EH (cell line): ENCODE measurements at places on chromosomes 16 and 17.

DNA sequence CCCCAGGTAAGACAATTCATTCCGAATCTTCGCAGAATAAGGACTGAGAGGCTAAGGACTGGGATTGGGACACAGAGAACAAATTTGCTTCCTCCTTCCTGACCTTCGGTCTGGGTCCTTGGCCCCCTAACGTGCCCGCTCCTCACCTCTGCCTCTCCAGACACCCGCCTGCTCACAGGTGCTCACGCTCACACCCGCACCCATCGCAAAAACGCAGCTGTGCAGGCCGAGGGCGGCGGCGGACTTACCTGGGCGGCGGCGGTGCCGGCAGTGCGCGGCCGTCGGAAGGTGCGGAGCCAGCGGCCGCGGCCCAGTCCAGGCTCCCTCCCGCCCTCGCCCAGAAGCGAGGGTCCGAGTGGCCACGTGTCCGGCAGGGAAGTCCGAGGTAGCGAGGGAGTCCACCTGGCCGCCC is 7.1 kb upstream of the HOXB9 start:
- no peak for DNase-seq

DNA sequence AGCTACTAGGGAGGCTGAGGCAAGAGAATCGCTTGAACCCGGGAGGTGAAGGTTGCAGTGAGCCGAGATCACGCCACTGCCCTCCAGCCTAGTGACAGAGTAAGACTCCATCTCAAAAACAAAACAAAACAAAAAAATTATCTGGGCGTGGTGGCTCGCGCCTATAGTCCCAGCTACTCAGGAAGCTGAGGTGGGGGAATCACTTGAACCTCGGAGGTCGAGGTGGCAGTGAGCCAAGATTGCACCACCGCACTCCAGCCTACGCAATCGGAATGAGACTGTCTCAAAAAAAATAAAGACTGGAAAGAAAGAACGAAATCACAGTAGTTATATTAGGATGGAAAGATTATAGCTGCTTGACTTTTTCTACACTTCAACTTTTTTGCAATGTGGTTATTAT is 18.9 kb downstream of the COG1 start:
- no peak for DNase-seq

- peak; percentile 50 for DNase-seq
Observed at GRCh38 chr16:74862743-74863244, 88.2 kb upstream of the FA2H start.

GRCh38 chr17:31453896-31454295 is 62.4 kb downstream of the RAB11FIP4 start:
- DNase-seq: no peak

GRCh38 chr17:6461792-6462524 is 17.7 kb downstream of the PIMREG start:
- DNase-seq: no peak

GRCh38 chr17:78300962-78301820 is 58.7 kb downstream of the SOCS3 start:
- DNase-seq: peak; percentile 80

DNA sequence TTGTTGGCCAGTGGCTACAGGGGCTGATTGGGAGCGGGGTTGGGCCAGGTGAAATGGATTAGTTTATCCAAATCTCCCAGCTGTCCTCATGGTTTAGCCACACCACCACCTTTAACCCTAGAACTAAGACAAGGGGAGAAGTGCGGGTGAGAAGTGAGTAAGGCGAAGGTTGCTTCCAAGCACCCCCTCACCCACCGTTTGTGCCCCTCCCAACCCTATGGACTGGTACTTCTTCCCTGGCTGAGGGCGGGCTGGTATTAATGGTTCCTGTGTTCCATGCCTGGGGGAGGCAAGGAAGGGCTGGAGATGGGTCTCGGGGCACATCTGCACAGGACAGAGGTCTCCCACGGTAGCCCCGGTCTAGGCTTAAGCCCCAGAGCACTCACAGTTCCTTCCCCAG is 25.1 kb downstream of the NT5M start:
- DNase-seq: no peak

GRCh38 chr17:73625006-73625405 is 19.2 kb downstream of the SDK2 start:
- DNase-seq: no peak

- no peak for DNase-seq
Observed at GRCh38 chr17:58621174-58621573, 70.7 kb downstream of the TEX14 start.

DNA sequence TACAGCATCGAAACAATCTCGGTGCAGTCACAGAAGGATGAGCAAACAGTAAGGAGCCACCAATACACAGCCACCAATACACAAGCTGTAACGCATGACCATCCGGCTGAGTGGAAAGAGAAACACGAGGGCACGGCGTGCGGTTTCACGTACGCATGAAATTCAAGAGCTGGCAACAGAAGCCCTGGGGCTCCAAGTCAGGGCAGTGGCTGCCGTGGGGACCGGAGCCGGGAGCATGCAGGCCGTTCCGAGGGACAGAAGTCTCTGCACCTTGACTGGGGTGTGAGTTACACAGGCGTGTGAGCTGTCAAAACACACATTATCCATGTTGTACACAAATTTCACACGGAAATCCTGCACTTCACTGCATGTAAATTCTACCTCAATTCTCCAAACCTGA is 50.6 kb upstream of the METRNL start:
- no peak for DNase-seq

- no peak for DNase-seq
Observed at GRCh38 chr16:84528322-84528721, 23.9 kb upstream of the MEAK7 start.
